Activated CD4-positive, CD25-positive, alpha-beta regulatory T cell (primary cell): ENCODE measurements at places on chromosomes 3 and 15.

GRCh38 chr15:42024303-42024702 is 3.5 kb upstream of the PLA2G4E start:
- DNase-seq, result no peak

DNA sequence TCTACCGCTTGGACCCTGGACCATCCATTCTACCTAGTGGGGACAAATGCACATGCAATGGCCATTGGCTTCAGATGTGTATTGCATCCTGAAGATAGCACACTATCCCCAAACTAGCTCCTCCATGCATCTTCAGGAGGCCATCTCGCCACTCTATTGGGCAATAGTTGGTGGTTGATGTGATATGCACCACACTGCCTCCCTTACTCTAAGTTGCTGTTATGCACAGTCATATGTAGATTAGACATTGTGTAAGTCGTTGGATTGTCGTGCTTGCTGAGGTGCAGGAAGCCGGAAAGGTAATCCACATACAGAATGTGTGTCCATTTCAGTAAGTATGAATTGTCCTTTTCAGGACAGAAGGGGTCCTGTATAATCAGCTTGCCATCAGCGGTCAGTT is 26.7 kb upstream of the PLA2G4D start:
- DNase-seq, result no peak

GRCh38 chr3:144859161-144859560 is 887.5 kb downstream of the DIPK2A start:
- no peak for DNase-seq

DNA sequence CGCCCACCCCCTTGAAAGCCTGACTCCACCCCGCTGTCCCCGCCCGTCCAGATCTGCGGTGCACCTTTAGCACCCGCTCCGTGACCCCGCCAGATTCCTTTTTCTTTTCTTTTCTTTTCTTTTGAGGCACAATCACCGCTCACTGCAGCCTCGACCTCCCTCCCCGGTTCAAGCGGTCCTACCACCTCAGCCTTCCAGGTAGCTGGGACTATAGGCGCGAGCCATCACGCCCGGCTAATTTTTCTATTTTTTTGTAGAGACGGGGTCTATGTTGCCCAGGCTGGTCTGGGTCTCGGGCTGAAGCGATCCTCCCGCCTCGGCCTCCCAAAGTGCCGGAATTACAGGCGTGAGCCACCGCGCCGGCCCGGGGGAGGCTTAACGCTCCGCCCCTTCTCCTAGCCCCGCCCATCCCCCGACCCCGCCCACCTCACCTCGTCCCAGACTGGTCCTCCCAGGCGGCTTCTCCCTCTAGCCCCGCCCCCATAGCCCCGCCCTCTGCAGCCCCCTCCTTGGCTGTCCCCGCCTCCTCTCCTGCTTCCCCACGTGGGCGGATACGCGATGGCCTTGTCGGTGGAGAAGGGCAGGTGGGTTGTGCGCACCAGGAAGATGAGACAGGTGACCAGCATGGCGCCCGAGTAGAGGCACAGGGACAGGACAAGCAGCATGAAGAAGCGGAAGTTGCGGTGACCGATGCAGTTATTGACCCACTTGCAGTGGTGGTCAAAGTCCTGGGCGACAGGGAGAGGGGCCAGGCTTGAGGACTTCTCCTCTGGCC is 3.2 kb downstream of the ZDHHC19 start:
- DNase-seq, result peak; percentile 38

GRCh38 chr3:56147354-56147753 is 320.9 kb downstream of the ERC2 start:
- DNase-seq, result no peak

- no peak for DNase-seq
These were observed 75.3 kb upstream of the STRIT1 start for GRCh38 chr3:155368786-155369185.

- DNase-seq, result no peak
These were observed 222.8 kb downstream of the FAM43A start for GRCh38 chr3:194908496-194908895.

- no peak for DNase-seq
These were observed 442.8 kb upstream of the ARRDC4 start for GRCh38 chr15:97517737-97518136.

DNA sequence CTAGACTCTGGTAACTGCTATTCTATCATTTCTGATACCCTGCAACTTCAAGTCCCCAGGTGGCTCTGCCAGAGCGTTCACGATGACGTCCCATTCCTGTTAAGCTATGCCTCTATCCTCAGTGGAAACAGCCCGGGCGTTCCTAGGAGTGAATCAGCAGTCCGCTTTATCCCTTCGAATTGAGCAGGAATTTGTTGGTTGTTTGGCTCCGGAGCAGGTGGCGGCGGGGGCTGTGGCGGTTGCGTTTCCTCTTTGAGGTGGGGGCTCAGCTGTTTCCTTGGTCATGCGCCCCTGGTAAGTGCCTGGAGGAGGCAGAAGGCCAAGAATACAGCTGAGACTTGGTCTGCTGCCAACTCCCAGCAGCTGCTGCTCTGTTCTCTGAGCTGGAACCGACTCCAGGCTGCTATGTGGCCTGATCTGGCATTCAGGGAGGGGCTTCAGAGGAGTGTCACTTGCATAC is 25.2 kb downstream of the ARPP21 start:
- DNase-seq, result no peak

- DNase-seq, result no peak
These were observed 102.2 kb downstream of the DAPK2 start for GRCh38 chr15:63943829-63944680.
